ENCODE measurements at places on chromosomes 4 and X.
A peak's percentile ranks its signal among the peaks of the same experiment; 100 is the strongest.

DNA sequence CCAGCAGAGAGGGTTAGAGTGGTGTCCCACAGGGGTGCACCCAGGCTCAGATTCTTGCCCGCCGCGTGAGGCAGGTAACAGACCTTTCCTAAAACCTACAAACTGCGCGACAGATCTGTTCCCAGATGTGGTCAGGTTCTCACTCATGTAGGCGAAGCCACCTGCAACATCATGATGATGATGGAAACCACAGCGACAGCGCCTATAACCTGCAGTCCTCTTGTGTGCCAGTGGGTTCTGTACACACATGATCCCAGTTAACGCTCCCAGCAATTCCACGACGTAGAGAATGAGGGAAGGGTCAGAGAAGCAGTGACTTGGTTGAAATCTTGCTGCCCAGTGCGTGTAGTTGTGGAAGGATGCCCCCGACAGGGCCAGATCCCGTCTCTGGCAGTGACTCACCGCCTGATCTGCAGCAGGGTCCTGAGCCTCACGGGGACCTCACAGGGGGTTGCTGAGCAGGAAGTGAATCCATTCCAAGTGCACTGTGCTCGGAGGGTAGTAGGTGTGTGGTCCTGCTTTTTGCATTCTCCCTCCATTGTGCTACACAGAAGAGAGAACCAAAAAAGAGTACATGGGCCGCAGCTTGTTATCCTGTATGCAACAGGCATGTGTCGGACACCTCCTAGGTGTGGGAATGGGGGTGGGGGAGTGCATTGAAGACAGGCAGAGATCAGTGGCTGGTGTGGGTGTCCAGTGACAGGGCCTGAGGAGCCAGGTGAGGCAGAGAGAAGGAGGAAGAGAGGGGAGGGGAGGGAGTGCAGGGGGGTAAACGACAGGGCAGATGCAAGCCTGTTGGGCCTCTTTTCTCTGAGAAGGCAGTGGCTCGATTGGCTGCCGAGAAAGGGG is 66.6 kb downstream of the MTMR1 start:
- ATAC-seq: no peak

- ATAC-seq: no peak
Measured at GRCh38 chrX:6545712-6546111, 10.8 kb upstream of the VCX3A start.

DNA sequence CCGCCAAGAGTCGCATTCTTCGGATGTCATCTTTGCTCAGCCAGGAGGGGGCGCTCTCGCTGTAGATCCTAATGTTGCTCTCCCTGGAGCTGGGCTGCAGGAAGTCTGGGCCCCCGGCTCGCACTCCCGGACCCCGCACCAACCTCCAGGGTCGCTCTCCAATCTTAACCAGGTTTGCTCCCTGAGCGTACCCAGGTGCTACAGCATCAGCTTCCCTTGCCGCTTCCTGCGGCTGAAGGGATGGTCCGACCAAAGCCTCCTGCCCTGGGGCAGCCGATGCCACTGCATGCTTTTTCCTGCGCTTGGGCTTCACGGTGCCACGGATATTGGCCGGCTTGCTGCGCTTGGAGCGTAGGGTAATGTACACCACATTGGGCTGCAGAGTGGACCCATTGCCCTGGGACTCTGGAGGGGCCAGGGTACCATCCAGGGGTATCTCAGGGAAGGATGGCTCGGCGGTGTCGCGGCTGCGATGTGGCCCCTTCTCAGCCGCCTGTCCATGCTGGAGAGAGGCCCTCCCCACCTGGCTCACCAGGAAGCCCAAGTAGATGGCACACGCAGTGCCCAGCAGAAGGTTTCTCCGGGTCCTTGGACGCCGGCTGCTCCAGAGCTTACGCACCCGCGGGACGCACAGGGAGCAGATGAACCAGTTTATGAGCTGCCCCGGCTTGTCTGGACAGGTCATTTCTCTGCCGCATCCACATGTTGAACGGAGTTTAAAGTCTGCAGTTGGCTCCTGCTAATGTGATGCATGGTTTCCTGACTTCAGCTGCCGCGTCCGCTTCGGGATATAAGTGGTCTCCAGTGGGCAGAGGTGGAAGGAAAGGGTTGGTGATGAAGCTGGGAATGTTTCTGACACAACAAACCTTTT is 1.9 kb downstream of the GASK1B start:
- peak; percentile 85 for ATAC-seq

DNA sequence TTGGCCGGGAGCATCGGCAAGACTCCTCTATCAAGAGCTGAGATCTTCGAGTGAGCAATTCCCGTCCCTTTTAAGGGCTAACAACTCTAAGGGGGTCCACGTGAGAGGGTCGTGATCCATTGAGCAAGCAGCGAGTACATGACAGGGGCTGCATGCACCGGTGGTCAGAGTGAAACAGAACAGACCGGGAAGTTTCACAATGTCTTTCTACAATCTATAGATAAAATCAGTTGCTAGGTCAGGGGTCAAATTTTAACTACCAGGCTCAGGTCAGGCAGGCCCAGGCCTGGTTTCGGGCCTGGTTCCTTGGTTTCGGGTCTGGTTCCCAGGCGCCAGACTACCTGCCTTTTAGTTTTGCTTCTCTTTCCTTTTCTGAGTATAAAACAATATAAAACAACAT is 160.1 kb downstream of the PTCHD1 start:
- no peak for ATAC-seq
